Activated CD4-positive, alpha-beta memory T cell treated with anti-CD3 and anti-CD28 coated beads for 36 hours (primary cell): ENCODE measurements at places on chromosomes 3 and 15.

DNA sequence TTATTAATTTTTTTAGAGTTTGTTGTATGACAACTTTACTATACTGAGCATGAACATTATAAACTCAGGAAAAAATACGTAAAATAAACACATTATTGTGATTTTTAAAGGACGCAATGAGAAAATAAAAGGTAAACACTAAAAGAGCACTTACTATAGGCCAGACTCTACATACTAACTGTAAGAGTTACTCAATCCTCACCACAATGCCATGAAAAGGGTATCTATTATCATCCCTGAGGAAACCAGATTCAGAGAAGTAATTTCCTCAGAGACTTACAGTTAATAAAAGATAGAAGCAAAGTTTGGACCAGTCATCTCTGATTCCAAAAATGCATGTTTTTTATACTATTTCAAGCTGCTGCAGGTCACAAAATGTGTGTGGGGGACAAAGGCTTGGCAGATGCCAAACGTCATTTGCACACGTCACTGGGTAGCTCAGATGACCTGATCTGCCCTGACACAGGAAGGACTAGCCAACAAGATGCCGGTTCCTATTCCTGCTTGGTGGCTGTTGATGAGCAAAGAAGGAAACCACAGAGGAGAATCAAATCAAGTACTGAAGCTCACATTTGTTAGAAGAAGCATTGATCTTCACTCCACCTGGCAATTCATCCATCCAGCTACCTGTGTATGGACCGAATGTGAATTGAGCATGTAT, 42.3 kb downstream of the KLHL6 start:
- DNase-seq = peak; percentile 71

DNA sequence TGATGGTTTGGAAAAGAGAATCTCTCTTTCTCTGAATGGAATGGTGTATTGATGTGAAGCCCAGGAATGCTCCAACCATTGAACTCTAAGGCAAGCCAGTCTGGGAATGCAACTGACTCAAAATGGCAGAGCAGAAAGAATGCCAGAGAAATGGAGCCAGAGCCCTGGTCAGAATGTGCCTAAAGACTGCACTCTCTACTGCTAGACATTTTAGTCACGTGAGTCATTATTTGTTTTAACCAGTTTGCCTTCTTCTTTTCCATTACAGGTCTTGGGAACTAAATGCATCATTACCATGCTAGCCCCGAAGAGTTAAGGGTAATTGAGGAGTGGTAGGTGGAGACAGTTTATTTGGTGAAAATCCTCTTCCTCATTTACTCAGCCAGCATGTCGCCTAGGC, 67.3 kb upstream of the TRIM42 start:
- no peak for DNase-seq

GRCh38 chr3:36401056-36401455, 20.8 kb downstream of the STAC start:
- no peak for DNase-seq

GRCh38 chr3:63927422-63928280, 15.5 kb upstream of the SCAANT1 start:
- DNase-seq = no peak

DNA sequence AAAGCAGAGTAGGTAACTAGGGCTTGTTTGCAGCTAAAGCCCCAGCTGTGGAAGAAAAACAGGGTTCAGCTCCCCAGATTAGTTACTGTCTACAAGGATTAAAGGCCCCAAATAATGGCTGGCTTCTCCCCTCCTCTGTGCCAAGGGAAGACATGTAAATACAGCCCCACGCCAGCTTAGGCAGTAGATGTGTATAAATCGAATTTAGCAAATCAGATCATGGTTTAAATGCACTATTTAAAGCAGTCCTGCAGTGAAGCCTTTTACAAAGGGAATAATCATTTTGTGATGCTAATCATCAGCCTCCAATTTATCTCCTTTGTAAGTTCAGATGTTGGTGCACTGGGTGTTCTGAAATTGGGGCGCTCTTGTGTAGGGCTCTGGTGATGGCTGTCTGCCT, 46.7 kb upstream of the POLG start:
- DNase-seq = no peak

GRCh38 chr3:4736284-4736861, 242.9 kb upstream of the BHLHE40 start:
- no peak for DNase-seq

DNA sequence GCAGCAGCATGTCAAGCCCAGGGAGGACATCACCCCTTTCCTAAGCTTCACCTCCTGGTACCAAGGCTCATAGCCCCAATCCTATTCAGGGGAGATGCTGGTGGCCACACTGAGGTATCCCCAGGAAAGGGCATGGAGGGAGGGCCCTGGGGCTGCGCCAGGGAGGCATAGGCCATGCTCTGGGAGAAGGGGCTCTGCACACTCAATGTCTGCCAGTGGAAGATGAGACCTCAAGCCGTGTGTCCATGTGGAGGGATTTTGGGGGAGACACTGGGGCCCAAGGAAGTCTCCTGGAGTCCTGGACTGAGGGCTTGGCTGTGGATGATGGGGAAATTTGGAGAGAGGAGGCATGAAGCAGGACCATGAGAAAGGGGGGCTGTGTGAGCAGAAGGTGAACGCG, 21.2 kb upstream of the PRR23E start:
- no peak for DNase-seq

GRCh38 chr3:174035328-174035886, 637.9 kb downstream of the NLGN1 start:
- no peak for DNase-seq

DNA sequence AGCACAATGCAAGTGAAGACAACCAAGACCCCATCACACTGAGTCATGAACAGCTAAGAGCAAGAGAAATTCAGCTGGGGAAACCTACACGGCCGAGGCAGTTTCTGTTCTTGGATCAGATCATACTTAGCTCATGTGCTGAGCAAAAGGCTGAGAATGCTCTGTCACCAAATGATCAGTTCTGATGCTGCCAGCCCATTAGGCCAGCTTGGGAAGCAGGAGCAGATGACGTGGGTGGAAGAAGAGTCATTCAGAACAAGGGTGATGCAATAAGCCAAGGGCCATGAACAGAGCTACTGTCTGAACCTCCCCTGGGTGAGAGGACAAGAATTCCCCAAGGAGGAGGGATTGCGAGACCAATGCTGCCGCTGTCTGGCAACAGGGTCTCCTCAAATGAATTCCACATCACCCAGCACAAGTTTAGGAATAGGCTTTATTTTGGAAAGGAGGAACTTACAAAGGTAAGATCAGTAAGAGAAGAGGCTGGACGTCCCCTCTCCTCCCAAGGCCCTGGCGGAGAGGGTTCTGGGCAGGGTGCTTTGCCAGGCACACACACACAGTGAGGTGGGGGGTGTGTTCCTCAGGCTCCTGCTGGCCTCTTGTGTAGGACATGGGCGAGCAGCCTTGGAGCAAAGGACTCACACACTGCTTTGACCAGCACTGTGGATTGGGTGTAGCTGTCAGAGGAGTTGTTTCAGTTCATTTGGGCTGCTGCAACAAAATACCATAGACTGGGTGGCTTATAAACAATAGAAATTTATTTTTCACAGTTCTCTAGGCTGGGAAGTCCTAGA, 65.6 kb upstream of the CTXND1 start:
- peak; percentile 25 for DNase-seq

DNA sequence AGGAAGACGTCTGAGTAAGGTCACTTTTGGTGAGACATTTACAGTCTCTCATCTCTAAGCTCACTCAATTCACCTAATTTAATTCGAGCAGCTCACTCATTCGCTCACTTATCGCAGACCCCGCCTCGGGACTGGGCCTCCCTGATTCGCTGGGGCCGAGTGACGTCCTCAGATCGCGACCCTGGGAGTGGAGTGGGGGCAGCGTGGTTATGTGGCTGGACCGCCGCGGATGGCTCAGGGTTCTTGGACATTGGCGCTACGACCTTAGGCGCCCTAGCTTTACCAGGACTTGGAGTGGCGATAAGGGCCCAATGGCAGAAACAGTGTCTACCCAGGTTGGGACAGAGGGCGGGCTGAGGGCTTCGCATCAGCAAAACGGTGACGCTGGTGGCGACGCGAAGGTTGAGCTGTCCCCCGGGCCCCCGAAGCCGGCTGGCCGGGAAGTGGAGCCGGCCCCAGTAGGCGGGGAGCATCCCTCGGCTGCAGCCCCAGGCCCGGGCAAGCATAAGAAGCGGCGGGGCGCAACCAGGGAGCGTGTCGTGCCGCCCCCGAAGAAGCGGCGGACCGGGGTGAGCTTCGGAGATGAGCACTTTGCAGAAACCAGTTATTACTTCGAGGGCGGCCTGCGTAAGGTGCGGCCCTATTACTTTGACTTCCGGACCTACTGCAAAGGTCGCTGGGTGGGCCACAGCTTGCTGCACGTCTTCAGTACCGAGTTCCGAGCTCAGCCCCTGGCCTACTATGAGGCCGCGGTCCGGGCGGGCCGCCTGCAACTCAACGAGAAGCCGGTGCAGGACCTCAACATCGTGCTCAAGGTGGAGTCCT, at the start of gene RPUSD2:
TSS of gene RPUSD2 (plus strand) at position 171 of the 825 bp plus-strand sequence. CDS start at position 210, 39 bp downstream.
- DNase-seq = peak; percentile 96

- DNase-seq = no peak
Observed at GRCh38 chr15:31932576-31932975, 97.7 kb upstream of the CHRNA7 start.

DNA sequence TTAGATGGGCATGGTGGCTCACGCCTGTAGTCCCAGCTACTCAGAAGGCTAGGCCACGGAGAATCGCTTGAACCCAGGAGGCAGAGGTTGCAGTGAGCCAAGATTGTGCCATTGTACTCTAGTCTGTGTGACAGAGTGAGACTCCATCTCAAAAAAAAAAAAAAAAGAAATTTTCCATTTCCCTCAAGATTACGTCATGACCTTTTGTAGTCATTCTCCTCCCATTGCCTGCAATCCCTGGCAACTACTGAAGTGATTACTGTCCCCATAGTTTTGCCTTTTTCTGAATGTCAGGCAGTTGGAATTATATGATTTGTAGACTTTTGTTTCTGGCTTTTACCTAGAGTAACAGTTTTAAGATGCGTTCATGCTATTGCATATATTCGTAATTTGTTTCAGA, 28.0 kb downstream of the WDR76 start:
- no peak for DNase-seq

DNA sequence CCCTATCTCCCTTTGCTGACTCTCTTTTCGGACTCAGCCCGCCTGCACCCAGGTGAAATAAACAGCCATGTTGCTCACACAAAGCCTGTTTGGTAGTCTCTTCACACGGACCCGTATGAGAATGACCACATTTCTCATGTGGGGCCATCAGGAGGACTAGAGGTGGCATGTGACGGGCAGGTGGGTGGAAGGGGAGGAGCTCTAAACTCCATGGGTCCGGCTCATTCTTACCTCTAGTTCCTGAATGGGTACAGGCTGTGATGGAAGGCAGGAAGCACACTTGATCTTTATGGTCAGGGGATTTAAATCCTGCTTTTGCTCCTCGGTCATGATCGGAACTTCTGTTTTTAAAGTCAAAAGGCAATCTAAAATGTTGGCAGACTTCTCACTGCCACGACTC, 28.6 kb downstream of the CFAP92 start:
- no peak for DNase-seq

- no peak for DNase-seq
Observed at GRCh38 chr3:115160295-115160694, 13.2 kb upstream of the ZBTB20 start.

DNA sequence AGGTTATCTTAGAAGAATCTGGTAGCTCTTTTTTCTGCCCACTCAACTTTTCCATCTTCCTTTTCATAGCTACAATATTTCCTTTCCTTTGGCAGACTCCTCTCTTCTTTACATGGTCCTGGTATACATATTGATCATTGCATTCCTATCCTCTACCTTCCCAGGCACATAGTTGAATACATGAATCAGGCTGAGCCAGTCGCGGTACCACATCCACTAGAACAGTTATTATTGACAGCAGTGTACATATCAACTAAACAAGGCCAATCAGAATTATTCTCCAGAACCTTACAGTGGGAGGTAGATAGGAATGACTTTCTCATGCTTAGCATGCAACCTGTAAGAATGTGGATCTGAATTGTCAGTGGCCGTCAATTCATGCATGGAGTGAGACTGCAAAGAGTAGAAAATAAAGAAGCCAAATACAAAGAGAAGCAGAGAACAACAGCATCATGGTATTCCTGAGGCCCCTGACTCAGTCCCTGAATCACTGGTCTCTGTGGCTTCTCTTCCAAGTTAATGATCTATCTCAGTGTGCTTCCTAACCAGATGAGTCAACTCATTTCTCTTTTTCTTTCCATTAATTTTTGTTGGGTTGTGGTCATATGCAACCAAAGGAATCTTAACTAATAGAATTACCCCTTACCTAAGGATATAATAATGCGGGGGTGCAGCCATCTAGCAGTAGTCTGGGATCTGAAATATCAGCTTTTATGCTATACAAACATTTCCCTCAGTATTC, 60.9 kb upstream of the DCBLD2 start:
- DNase-seq = no peak

DNA sequence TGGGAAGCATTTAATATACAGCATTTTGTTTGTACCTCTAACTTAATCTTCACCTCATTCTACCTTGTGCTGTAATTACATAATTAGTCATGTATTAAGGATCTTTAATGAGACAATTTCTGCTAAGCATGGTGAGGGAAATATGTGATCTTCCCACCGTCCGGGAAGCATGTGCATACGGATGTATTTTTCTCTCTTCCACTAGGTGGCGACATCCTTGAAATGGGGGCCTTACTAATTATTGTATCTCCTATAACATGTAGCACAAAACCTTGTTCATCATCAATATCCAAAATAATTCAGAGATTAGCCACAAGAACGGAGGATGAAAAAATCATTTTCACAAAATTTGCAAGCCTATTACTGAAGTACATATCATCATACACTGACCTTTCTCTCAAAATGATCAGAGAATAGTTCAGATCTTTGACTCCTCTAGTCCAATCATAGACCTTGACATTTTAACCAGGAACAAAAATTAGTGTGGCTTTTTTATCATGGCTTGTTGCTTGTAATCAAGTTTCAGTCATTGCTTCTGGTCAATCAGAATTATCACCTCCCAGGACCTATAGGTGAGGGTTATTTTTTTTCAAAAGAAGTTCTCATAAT, 148.9 kb upstream of the GBE1 start:
- DNase-seq = peak; percentile 9

- no peak for DNase-seq
Observed at GRCh38 chr3:119240101-119240590, 532 bp downstream of the B4GALT4 start.

GRCh38 chr15:43214169-43214568, 6.6 kb downstream of the EPB42 start:
- DNase-seq = no peak

DNA sequence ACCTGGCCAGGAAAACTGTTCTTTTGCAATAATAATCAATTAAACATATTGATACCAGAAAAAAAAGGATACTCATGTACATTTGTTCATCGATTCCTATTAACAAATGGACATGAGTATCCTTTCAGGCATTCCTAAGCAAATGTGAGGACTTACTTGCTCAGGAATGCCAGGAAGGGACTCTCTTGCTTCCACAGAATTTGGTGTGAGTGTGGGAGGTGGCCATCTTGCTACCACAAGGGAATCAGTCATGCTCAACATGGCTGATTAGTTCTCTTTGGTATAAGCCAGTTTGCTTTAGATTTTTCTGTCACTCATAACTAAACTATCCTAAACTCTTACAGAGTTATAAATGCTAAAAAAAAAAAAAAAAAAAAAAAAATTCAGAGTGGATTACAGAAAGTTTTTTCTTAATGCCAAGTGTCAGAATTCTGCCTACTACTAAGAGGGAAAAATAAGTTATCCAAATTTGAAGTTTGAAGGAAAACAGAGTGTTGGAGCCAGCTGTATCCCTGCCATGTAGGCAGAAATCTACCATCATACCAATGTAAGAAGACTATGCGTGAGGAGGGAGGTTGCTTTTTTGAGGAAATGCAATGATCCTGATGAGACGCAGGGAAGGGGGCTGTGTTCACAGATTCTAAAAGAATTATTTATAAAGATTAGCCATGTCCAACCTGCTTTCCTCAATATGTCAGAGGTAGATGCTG, 98.7 kb downstream of the PLD1 start:
- no peak for DNase-seq
